ENCODE measurements at places on chromosomes 13 and 19.

GRCh38 chr13:40671956-40672764, 5.7 kb upstream of the FOXO1 start:
- no peak for DNase-seq

DNA sequence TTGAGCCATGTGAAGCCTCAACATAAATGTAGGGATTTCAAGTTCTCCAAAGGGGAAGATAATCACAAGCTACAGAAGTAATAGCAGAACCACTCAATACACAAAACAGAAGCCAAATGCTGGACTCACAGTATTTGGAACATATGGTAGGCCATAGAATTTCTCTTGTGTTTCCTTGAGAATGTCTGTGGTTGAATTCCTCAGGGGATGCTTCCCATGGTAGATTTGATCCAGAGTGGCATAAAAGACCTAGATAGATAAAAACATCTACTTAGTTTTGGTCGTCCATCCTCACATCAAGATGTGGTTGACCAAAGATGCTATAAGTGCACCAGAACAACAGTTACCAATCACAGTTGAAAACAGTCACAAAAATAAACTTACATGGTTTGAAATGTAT, 83.4 kb downstream of the MIPEP start:
- no peak for DNase-seq

GRCh38 chr13:58619396-58620113, 988.0 kb downstream of the PCDH17 start:
- no peak for DNase-seq

DNA sequence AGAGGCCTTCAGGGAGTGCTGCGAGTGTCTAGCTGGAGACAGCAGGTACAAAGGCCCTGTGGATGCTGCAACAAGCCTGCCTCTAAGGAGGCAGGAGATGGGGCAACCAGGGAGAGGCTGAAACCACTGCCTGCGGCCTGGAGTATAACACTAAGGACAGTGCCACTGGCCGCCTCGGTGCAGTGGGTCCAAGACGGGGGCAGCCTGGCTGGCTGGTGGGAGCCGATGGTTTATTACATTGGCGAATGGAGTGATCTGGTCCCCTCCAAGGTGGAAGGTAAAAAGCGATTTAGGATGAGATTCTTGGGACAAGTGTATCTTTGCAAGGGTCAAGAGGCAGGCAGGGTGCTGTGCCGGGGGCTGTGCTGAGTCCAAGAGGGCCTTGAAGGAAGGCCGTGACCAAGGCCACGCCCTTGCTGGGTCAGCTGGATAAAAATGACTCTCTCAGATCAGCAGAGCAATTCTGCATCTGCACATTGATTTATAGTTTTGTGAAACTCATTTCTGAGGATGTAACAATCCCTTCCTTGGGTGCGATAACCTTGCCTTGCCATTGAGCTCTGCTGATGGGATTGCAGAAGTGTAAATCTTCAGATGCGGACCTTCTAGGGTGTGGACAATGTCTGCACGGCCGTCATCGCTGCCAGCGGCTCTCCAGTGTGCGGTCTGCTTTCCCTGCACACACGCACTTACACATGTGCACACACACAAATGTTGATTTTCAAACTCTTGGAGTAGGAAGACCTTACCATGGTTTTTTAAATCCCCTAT, 6.0 kb downstream of the TMEM255B start:
- DNase-seq, result no peak

- DNase-seq, result no peak
Measured at GRCh38 chr13:113636266-113636963, 21.6 kb downstream of the ATP4B start.

DNA sequence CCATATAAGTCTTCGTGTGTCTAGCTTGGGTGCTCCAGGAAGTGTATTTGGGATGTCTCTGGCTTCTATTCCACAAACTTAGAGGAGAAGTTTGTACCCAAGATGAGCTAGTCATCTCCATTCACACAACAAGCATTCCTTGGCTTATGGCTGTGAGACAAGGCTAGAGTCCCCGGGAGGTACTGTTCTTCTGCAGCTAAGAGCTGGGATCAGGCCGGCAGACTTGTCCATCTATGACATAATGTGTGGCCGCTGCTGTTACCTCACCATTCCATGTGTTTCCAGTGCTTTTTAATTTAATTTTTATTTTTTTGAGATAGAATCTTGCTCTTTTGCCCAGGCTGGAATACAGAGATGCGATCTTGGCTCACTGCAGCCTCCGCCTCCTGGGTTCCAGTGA, 20.7 kb downstream of the GATAD2A start:
- no peak for DNase-seq

DNA sequence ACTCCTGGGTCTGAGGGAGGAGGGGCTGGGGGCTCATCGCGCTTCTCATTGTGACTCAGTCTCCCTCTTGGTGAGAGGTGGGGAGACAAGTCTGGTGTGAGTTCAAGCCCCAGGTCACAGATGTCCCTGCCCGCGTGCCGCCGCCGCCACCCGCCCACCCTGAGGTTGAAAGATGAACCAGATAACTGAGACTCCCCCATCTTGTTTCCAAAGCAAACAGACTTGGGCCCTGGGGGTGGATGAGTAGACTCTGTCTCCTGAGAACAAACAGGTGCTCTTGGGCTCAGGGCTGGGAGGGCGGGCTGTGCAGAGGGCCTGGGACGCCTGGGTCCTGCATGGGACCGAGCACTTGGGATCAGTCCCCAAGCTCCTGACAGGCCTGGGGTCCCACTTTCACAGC, 567 bp downstream of the SBK2 start:
- DNase-seq, result no peak

DNA sequence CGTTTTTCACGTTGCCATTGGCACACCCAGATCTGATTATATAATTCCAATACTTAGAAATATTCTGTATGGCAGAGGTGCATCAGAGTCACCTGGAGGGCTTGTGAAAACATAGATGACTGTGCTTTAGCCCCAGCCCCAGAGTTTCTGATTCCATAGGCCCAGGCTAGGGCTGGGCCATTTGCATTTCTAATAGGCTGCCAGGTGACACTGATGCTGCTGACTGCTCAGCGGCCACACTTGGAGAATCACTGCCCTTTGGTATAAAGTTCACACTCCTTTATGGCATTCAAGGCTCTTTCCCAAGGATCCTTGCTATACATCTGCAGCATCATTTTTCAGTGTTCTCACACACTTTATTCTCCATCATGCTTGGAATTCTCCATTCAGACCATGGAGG, 137.1 kb downstream of the AKAP11 start:
- DNase-seq, result no peak

GRCh38 chr13:41955605-41956004, 5.3 kb downstream of the VWA8 start:
- DNase-seq, result no peak

- no peak for DNase-seq
Measured at GRCh38 chr19:53088091-53088490, 15.1 kb downstream of the ZNF160 start.

DNA sequence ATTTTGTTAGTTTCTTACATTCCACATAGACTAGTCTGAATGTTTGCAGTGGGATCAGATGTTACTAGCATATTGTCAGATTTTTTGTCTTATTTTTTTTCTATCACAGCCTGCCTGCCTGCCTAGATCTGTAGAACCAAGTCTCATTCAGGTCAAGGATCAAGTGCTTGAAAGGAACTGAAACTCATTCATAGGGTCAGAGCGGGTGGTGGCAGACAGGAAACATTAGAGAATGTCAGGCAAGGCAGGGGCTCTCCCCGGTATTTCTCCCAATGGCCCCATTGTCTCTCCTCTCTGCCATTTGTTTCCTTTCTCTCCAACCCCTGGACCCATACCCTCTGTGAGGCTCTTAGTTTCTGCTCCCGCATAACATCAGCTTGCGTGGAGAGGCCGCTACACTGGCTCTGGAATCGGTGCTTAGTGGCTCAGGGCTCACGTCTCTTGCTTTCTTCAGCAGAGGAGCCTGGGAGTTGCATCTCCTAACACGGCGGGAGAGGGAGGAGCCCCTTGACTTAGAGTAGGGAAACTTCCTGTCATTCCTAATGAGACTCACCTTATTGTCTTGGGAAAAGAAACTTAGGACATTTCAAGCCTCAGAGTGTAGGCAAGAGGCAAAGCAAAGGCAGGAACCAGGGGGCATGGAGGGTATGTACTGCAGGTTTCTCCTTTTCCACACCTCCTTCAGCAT, 35.6 kb upstream of the SPATA13 start:
- no peak for DNase-seq

DNA sequence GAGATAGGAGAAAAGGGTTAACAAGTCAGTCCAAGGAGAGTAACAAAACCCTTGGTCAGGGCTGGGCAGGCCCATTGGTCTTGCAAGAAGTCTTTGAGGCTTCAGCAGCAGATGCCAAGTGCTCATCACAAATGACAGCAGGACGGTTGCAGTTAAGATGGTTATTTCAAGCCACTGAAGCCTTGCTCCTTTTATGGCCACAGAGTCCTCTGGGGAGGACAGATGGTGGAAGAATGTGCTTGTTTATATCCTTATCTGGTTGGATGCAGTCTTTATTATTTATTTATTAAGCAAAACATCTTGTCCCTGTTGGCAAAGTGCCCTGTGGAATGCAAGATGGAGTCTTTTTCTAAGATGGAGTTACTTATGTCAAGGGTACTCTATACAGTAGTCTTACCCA, 19.2 kb upstream of the ZNF331 start:
- DNase-seq, result no peak

- no peak for DNase-seq
Measured at GRCh38 chr13:51945149-51945548, 66.1 kb downstream of the ATP7B start.

- DNase-seq, result peak; percentile 81
Measured at GRCh38 chr19:40605216-40605971, 4.2 kb downstream of the LTBP4 start.

DNA sequence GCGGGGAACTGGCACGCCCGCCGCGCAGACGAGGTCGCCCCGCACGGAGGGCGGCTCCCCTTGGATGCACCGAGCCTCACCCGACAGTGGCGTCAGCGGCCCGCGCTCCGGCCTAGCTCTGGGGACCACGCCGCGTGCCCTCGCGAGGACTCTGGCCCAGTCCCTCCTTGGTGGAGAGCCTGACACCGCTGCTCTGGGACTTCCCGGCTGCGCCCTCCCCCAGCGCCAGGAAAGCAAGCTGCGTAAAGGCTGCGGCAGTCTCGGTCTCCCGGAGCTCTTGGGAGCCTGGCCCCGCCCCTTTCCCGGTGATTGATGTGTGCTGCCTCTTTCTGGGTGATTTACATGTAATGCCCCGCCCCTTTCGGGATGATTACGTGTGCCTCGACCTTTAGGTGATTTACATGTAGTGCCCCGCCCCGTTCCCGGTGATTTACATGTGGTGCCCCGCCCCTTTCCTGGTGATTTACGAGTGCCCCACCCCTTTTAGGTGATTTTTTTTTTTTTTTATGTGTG, at the start of gene LENG9:
LENG9 (minus strand) TSS at position 248 of the 513 bp plus-strand sequence. CDS start 252 bp downstream, outside the sequence.
- DNase-seq, result peak; percentile 98

- no peak for DNase-seq
Measured at GRCh38 chr13:102198418-102199311, 203.2 kb downstream of the FGF14 start.

GRCh38 chr13:24287748-24288287, 21.6 kb upstream of the C1QTNF9 start:
- DNase-seq, result no peak

GRCh38 chr13:109233293-109233692, 553.1 kb downstream of the IRS2 start:
- DNase-seq, result no peak

Data from ureter (tissue), 1 donor.